ENCODE measurements at places on chromosomes 13 and 19. TPM values are rescaled to one million over a fixed set of nuclear protein-coding genes. Genes with fewer than 3 reads are reported as not detected.

The PTPRH gene
- 4.2 TPM for total RNA-seq

The IL17D gene
- total RNA-seq, result 1.3 TPM

The ZNF331 gene
- total RNA-seq, result 14.0 TPM

The LGALS14 gene
- not detected for total RNA-seq

The ZNF626 gene
- total RNA-seq, result 32.1 TPM

The ZNF763 gene
- 2.7 TPM for total RNA-seq

All from smooth muscle cell of the umbilical artery (primary cell).